ENCODE measurements at places on chromosomes 4 and X.

GRCh38 chr4:128835498-128836222 lies 26.2 kb downstream of the JADE1 start:
- DNase-seq: no peak

DNA sequence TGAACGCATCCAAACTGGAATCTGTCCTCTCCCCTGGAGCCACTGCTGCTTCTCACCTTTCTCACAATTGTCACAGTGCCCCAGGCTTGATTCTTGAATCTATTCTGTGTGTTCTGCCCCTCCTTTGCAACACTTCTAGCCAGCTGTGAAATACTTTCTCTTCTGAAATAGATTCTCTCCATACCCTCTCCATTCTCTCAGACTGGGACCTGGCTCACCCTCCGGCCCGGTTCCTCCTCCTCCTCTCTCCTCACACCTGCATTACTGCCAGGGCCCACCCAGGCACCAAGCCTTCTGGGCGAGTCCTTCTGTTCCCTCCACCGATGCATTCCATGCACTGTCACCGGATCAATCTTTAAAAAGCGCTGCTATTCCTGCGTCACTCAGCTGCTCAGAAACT lies 336.1 kb downstream of the UNC5C start:
- no peak for DNase-seq

GRCh38 chr4:113114884-113115283 lies 65.4 kb downstream of the ANK2 start:
- no peak for DNase-seq

DNA sequence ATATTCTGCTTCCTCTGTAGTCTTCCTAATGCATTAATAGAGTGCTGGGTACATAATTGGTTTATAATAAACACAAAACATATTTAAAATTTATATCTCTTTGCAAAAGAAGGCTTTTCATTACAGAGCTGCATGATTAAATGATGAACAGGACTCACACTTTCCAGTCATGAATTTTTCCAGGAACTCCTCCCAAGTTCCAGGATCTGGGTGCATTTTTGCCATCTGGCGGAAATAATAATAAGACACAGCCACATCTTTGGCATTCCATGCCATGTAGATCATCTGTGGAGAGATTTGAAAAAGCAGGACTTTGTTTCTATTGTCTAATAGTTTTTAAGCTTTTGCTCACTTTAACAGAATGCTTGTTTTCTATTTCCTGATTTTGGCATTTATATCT lies 40.2 kb upstream of the SULT1B1 start:
- DNase-seq: no peak

DNA sequence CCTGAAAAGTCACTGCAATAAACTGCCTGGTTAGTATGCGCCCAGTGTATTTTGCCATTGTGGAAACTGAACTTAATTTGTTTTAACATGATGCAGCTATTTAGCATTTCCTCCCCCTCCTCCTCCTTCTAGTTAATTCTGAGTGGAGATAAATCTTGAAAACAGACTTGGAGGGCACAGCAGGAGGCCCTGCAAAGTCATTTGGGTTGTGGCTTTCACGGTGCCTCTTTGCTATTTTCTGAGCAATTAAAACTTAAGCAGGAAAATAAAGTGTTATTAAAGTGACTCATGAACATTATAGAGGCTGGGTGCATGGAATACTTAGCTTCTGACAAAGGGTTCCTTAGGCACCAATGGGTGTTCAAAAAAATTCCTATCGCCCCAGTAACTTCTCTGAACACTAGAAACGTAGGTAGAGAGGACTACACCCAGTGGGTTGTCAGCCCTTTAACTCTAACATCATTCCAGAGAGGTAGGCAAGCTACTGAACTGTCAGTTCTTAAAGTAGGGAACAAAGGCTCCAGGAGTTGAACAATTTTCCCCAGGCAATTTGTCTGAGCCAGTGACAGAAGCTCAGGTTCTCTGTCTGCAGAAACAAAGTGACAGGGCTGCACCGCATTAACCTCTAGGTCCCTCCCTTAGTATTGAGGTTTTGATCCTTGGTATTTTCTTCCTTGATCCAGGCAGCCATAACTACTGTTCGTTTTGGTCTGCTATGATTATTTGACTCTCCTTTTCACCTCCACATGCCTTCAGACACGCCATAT lies 158.3 kb upstream of the KIT start:
- no peak for DNase-seq

- DNase-seq: no peak
These were observed 104.9 kb downstream of the PCDH18 start for GRCh38 chr4:137427411-137427810.

DNA sequence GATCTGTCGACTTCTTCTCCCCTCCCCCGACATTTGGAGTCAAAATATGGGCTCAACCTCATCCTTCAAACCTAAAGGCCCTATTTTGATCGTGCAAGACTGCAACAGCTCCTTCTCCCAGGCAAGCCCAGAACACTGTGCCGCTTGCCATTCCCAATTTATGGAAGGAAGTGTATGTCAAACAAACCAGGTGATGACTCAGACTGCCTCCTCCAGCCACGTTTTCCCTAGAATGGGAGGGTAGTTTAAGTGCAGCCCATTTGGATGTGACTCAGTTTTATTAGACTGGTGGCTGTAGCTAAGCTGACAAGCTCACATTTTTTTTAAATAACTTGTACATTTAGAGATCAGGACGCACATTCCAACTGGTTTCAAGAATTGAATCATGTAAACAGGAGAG lies 570.4 kb upstream of the DIPK2B start:
- DNase-seq: no peak

DNA sequence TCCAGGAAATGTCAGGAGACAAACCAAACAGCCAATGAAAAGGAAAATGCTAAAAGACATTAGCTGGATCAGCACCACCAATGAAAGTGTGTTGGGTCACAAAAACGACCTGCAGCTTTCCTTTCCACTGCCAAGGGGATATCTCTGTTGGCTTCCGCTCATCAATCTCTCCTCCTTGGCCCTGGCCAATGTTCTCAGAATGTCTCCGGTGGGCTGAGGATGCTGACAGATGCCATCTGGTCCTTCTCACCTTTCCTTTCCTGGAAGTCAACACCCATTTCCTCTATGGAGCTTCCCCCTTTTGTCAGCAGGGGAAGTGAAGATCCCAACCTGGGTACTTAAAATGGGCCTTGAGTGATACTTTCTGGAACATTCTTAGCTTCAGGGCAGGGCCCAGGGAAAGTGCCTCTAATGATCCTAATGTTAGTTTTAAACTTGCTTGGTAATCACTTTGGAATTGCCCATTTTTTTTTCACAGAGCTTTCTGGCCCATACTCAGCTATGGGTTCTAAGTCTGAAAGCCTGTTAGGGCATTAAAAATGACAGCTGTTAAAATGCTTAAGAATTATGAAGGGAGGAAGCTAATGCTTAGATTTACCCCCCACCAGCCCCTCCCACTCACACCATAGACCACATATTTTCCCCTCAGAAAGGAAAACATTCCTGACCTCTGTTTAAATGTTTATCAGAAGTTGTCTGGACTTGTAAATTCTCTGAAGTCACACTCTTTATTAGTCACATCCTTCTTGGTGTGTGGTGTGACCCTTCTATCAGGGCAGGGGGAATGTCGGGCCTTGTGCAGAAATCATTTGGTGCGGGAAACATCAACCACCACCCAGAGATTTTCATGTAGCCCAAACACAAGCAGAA lies 29.2 kb downstream of the IGFBP7 start:
- no peak for DNase-seq

DNA sequence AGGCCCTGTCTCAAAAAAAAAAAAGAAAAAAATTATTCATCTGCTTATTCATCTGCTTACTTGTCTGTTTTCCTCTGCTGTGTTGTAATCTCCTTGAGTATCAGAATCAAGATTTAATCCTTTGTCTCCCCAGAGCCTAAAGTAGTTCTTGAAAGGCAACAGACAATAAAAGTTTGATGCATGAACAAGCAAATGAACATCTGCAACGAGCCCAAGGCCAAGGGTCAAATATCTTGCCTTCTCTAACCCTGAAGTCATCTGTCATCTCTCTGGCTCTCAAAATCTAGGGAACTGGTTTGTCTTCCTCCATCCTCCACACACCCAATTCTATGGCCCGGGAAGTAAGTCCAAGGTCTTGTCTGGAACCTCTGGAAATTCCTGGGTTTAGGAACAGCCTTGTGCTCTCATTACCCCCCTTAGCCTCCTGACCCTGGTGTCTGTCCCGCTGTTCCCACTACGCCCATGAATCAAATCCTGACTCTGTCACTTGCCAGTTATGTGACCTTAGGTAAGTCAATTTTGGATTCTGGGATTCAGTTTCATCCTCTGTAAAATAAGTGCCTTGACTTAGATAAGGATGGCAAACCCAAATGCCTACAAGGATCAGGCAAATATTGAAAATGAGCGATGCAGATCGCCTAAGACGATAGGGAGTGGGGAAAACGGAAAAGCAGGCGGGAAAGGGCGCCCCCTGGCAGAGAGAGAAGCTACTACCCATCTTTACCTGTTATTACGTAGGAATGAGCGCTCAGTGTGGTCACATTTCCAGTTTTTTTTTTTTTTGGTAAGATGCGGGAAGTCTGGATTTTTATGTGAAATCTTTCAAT lies 102.7 kb upstream of the DHX15 start:
- peak; percentile 47 for DNase-seq

DNA sequence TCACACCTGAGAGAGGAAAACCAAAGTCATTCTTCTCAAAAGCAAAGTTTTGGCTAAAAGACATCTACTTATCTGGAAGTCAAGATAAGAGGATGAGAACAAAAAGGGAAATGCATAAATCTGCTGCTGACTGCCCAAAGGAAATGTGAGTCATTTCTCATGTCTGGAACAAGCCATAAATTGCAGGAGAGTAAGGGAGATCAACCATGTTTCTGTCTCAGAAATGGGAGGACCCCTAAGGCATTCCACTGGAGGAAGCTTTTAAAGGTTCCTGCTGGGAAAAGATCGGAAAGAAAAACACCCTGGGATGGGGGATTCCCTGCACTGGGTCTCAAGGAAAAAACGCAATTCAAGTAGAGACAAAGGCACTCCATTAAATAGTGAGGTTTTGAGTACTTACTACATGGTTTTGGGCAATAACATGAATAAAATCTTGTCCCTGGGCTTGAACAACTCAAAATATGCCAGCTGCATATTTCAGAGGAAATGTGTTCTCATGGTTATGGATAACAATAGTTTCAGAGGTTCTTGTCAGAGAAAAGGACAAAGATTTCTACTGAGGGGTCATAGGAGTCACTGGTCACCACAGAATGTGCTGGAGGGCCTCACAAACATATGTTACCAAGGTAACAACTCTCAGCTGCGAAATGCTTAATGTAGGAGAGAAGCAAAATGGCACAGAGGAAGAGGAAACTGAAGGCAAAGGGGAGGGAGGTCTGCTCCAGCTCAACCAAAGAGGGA lies 19.3 kb downstream of the GPR143 start:
- peak; percentile 66 for DNase-seq

- DNase-seq: no peak
These were observed 53.2 kb downstream of the SPRY1 start for GRCh38 chr4:123449780-123450179.

- DNase-seq: no peak
These were observed 243.8 kb downstream of the PPP3CA start for GRCh38 chr4:101103381-101104142.

DNA sequence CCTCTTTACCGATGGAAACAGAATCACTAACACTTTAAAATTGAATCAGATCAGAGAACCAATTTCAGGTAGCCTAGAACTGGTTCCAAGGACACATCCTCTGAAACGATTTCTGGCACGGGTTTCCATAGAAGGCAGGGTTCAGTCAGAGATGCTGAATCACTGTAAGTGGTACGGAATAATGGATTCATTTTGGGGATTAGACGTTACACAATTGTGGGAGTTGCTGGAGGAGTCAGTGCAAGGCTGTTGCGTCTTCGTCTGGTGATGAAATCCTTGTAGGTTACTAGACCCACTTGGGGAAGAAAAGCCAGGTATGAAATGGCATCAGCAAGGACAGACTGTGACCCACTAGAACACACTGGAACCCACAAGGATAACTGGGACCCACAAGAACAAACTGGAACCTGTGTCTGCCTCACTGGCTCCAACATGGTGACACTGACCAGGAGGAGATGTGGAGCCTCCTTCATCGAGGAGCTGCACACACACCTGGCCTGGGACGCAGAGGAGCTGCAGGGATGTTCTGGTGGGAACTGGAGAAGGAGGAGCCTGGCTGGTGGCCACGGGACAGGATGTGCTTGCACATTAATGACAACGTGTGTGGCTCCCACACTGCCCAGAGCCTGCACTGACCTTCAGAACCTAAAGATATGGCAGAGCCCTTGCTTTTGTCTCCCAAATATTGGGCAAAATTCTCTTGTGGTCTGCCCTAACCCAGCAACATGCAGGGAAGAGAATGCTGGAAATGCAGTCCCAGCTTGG lies 105.1 kb downstream of the TRAPPC11 start:
- no peak for DNase-seq

DNA sequence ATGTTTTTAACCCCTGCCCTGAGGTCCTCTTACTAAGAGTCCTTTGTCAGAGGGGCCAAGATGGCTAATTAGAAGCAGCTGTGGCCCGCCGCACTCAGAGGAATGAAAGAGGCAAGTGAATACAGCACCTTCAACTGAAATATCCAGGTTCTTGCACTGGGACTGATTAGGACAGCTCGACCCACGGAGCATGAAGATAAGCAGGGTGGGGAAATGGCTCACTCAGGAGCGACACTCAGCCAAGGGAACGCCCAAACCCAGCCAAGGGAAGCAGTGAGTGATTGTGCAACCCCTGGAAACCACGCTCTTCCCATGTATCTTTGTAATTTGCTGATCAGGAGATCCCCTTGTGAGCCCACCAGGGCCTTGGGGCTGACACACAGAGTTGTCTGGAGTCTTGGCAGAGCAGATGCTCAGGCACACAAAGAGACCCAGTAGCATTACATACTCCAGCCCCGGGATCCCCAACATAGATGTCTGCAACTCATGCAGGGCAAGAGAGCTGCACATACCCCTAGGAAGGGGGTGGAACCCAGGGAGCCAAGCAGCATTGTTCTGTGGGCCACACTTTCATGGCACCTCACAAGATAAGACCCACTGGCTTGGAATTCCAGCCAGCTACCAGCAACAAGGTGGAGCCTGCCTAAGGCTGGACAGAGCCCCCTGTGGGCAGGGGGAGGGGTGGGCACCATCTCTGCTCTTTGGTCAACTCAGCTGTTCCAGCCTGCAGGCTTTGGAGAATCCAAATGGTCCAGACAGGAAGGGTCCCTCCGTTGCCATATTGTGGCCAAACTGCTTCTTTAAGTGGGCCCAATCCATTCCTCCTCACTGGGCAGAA lies 23.3 kb downstream of the F8A3 start:
- no peak for DNase-seq

GRCh38 chr4:107442538-107443111 lies 277.4 kb downstream of the PAPSS1 start:
- DNase-seq: no peak

DNA sequence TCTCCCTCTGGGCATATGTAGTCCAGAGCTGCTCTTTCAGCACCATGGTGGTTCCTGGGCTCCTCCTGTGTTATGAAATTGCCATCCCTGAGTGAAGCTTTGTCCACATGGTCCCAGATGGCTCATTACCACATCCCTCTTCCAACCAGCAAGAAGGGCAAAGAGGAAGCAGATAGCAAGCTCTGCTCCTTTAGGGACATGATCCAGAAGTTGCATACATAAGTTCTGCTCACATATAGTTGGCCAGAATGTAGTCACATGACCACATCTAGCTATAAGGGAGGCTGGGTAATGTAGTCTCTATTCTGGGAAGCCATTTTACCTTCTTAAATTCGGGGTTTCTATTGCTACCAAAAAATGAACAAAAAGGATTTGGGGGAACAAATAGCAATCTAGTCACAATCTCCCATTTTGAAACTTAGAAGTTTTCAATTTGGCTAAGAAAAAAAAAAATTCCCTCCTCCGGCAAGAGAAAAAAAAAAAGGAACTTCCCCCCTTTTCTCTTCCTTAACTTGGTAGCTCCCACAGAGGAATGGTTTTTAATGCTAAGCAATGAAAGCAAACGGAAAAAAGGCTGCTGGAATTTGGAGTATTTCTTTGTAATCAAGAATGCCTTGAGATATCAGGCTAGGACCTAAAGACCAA lies 88.2 kb upstream of the USP9X start:
- peak; percentile 43 for DNase-seq
